ENCODE measurements at places on chromosomes 5 and 9.

DNA sequence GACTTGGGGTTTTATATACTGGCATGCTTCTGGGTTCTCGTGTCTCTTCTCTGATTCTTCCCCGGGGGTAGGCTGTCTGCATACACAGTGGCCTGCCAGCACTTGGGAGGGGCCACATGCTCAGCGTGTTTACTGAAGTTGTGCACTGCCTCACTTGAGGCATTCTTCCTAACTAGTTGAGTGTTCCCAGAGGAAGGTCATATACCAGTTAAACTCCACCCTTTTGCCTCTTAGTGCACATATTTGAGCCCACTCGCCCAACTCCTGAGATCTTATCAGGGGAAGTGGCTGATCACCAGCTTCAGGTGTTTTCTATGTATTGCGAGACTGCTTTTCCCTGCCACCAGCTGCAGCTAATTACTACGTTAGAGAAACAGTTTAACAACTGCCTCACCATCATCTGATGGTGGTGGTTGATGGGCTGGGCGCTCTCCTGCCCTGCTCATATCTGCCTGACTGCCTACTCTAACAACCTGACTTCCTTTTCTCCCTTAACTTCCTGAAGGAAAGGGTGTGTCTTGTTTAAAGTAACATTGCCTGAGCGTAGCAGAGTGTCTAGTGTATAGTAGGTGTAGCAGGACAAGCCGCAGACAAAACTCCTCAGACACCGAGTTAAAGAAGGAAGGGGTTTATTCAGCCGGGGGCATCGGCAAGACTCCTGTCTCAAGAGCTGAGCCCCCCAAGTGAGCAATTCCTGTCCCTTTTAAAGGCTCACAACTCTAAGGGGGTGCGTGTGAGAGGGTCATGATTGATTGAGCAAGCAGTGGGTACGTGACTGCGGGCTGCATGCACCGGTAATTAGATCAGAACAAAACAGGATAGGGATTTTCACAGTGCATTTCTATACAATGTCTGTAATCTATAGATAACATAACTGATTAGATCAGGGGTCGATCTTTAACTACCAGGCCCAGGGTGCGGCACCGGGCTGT lies 60.1 kb upstream of the CLINT1 start:
- DNase-seq = no peak

DNA sequence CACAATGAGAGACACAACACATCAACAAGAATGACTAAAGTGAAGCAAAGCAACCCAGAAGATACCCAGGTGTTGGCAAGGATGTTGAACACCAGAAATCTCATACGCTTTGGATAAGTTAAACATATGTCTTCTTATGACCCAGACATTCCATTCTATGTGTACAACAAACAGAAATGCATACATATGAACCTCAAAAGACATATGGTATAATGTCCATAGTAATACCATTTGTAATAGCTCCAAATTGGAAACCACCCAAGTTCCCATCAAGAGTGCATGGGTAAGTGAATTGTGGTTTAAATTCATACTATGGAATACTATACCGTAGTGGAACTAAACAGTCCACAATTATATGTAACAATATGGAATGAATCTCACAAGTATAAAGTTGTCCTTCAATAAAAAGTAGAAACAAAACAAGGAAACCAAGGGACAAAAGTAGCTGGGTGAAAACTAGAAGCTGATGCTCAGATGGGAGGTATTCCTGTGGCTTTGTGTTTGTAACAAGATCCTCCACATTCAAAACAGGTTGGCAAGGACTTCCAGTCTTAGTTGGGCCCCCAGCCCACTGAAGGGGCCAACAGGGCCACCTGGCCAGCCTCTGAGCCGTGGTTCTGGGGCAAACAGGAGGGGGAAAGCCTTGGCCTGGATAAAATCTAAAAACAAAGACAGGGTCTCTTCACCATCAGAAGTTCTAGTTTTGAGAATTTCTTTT lies 171.8 kb upstream of the PITX1 start:
- DNase-seq = no peak

- no peak for DNase-seq
Observed at GRCh38 chr5:102570747-102571146, 71.9 kb upstream of the SLCO6A1 start.

DNA sequence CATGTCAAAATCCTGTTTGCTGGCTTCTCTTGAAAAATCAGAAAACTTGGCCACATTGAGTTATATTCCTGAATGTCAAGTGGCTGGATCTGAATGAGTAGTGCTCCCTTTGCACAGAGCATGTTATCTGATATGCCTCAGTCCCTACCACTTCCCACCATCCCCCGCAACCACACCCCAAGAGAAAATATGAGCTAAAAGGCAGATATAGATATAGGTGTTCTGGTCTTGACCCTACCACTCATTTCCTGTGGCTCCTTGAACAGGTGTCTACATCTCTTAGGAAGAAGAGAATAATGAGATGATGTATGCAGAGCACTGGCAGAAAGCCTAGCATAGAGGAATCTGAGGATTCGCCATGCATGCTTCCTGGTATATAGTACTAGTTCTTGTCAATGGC lies 6.6 kb upstream of the CYSTM1 start:
- no peak for DNase-seq

DNA sequence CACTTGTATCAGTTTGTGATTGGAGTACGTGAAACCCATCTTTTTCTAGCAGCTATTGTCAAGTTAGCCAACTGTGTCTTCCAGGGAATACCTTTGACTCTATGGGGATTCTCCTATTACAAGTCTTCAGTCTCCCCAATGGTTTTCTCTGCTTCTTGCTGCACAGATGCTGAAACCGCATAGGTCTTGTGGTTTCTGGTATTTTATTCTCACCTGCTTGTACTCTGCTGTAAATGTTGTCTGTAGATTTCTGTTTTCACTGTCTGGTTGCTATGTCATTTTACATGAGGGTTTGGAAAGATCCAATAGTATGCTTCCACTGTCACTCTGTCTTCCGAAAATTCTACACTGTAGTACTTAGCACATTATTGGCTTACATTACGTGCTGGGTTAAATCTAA lies 1196.9 kb upstream of the C9orf72 start:
- no peak for DNase-seq

- no peak for DNase-seq
Observed at GRCh38 chr5:171593976-171594375, 174.5 kb downstream of the FGF18 start.

DNA sequence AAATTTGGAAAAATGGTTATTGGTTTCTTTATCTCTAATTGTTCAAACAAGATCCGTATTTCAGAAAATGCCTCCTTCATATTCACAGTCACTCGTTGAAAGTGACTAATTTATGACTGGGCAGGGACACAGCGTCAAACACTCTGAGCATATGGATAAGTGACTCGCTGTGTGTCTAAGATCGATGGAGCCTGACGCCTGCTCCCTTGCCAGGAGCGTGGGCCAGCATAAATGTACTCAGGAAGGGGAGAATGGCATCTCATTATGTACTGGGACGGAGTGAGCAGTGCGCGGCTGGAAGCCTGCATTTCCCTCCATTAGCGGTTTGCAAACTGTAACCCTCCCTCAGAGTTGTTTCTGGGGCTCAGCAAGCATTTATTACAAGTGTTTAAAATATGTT lies 79.8 kb upstream of the CAST start:
- no peak for DNase-seq

DNA sequence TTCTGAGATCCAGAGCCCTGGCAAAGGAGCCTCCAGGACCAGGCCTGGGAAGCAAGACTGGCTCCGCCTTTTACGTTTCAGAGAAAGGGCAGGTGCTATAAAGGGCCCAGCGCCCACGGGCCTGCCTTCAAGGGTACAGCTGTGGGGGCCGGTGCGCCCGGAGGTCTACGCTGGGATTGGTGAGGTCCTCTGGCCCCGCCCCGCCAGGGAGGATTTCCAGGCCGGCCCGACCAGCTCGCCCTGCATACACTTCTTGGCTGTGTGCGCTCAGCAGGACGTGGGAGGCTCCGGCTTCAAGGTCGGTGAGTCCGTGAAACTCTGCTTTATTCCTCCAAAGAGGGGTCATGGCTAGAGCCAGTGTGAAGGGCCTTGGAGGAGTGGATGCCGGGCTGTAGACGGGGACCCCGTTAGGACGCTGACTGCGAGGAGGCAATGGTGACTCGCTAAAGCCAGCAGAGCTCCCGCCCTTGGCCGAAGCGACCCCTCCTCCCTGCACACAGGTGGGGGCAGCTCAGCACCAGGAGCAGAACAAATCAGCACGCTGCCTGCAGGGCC lies at the start of gene CKMT2:
TSS of gene CKMT2 (plus strand) at position 243 of the 555 bp plus-strand sequence. CDS start 17,811 bp downstream, outside the sequence.
- DNase-seq = no peak

DNA sequence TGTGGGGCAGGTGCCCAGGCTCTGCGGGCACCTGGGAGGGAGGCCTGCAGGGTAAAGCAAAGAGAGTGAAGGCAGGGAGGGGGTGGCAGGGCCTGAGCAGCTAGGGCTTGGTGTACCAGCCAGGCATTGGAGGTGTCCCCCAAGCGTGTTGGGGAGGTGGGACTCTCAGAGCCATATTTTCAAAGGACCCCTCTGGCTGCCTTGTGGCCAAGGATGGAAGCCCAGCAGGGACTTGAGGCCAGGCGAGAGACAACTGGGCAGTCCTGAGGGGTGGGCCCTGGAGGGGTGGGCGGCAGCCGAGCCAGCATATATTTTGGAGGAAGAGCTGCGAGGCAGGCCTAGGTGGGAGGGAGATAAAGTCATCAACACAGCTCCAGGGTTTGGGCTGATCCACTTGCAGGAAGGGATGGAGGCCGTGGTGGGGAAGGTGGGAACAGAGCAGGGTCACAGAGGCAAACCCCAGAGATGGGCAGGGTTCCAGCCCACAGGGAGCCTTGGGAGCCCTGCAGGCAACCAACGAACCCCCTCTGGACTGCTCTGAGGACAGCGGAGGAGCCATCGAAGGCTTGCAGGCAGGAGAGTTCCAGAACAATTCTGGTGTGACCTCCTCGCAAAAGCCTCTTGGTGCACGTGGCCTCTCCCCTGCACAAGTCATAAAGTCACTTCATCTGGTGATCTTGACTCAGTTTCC lies 35.7 kb downstream of the DUSP1 start:
- DNase-seq = no peak

GRCh38 chr9:133658442-133659431 lies 22.6 kb downstream of the DBH start:
- no peak for DNase-seq

DNA sequence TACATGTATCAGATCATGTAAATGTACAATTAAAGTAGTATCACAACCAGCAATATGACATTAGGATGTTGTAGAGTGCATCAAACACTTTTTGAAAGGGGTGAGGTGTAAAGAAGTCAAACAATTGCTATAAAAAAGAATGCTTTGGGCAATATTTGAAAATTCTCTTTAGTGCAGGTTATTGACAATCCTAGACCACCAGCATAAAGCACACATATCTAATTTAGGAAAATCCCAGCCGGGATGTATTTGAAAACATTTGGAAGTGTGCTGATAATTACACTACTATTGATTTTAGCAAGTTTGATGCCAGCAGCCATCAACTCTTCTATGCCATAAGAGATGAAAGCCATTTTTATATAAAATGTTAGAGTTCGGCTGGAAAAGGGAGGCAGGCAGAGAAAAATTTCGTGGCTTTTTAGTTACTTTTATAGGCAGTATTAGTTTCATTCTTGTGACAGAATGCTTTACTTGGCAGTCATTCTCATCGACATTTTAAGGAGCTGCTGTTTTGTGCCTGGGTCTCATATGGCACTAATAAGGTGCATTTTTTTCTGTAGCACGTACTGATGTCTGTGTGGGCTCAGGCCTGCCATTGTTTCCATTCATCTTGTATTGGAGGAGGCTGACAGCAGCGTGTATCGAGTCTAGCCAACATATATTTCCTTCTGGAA lies 285.7 kb downstream of the AOPEP start:
- no peak for DNase-seq

DNA sequence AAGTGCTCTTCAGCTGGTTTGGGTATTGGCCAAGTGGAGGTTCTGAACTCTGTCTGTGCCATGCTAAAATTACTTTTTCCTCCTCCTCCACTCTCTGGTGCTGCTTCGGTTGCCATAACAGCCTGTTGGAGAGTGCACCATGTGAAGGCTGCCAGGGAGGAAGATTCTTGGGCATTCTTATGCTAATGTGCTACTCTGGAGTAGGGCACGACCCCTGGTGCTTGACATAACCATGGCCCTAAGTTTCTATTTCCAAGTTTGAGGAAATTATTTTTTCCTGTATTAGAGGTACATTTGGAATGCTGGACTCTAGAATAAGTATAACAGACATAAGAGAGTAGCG lies 111.6 kb downstream of the ARHGAP26 start:
- no peak for DNase-seq

- DNase-seq = no peak
Observed at GRCh38 chr5:165504674-165505073, 1999.3 kb downstream of the MAT2B start.

- no peak for DNase-seq
Observed at GRCh38 chr5:114010362-114010761, 351.5 kb upstream of the KCNN2 start.

DNA sequence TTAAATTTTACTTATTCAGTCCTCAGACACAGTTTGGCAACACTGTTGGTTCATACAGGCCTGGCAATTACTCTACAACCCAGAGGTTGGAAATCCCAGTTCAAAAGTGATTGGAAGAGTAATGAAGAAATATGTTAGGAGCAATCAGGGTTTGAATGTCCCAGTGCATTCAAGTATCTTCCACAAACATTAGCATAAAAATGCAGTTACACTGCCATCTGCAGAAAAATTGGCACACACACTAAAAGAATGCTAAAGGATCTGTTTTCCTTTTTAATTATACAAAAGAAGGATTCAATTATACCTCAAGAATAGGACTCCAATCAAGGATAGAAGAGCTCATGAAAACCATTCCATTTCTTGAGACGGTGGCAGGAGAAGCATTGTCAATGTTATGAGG lies 130.2 kb downstream of the DNAH5 start:
- no peak for DNase-seq

DNA sequence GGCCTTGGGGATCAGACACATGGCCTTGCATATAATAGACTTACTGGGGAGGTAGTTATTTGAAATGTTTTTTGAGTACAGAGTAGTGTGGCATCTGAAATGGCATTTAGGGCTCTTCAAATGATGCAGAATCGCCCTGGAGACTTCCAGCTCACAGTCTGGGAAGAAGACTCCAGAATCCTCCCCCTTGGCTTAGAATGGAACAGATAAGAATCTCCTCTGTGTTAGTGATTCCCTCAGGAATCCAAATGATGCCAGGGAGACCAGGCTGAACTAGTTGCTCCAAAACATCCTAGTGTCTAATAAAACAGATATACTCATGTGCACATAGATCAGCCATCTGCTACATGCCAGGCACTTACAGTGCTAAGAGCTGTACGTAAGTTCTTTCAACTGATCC lies 38.6 kb upstream of the SMC5 start:
- DNase-seq = no peak

- no peak for DNase-seq
Observed at GRCh38 chr9:95225076-95225725, 92.3 kb downstream of the FANCC start.

DNA sequence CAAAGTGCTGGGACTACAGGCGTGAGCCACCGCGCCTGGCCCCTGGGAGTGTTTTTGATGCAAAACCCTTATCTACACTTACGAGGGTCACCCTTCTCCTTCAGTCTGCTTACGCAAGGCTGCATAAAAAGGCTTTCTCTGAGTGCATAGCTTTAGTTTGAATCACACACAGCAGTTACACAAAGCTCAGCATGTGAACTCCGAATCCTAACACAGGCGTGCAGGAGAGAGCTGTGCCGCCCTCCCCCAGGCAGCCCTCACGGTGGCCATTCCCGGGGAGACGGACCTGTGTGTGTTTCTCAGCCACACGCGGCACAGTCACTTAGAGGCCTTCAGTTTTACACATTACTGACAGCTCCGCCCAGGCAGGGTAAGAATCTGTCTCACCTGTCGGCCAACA lies 26.7 kb downstream of the EXD3 start:
- DNase-seq = no peak
